ENCODE measurements at places on chromosomes 13 and 19.

DNA sequence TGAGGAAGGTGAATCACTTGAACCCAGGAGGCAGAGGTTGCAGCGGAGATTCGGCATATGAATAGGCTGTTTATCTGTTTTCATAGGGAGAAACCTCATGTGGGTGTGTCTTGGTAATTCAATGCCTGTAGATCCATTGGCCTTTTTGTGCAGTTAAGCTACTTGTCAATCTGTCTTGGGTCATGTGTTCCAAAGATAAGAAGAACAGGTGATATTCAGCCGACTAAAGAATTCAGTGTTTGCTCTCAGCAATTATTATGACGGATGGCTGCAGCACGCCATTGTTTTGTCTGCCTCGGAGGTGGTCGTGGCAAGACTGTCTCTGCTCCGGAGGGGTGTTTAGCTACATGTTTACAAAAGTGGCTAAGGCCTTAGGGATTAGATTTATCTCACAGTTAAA is 573.0 kb upstream of the PCDH9 start:
- no peak for DNase-seq

DNA sequence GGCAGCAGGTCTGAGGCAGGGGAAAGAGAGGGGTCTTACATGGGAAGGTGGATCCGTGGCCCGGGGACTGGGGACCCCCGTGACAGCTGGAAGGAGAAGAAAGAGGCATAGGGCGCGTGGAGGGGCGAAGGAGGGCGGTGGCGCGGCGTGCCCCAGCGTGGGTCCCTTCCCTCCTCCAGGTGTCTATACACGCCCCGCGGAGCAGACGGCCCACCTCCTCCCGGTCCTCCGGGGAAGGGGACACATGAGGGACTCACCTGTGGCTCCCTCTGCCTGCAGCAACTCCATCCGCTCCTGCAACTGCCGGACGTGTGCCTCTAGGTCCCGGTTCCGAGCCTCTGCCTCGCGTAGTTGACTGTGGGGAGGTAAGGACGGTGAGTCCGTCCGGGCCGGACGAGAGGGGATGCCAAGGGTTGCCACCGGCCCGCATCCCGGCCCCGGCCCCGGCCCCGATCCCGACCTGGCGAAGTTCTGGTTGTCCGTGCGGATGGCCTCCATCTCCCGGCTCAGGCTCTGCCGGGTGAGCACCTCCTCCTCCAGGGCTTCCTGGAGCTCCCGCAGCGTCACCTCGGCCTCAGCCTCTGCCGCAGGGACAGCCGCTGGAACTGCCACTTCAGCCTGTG is 2.4 kb upstream of the SIX5 start:
- DNase-seq: no peak

GRCh38 chr13:71977028-71977427 is 110.0 kb upstream of the DACH1 start:
- no peak for DNase-seq

GRCh38 chr13:36405151-36405550 is 27.1 kb upstream of the CCNA1 start:
- DNase-seq: no peak

- DNase-seq: no peak
These were observed 130.3 kb upstream of the SERP2 start for GRCh38 chr13:44243198-44243857.

GRCh38 chr13:28718196-28718542 is 601 bp downstream of the SLC46A3 start:
- DNase-seq: no peak

DNA sequence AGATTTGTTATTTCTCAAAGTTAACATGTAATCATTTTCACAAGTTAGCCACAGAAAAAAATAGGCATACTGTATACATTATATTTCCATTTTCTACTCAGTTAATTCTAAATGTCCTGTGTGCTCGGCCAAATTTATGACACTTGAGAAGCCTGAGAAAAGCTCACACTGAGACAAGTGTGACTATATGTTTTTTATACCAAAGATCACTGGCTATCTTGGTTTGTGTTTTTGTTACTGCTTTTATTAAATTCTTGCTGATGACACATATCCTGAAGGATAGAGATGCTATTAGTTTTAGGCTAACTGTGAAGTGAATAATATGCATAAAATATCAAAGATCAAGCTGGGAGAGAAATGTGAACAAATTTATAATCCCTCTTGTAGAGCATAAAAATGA is 49.3 kb upstream of the IL17D start:
- no peak for DNase-seq

DNA sequence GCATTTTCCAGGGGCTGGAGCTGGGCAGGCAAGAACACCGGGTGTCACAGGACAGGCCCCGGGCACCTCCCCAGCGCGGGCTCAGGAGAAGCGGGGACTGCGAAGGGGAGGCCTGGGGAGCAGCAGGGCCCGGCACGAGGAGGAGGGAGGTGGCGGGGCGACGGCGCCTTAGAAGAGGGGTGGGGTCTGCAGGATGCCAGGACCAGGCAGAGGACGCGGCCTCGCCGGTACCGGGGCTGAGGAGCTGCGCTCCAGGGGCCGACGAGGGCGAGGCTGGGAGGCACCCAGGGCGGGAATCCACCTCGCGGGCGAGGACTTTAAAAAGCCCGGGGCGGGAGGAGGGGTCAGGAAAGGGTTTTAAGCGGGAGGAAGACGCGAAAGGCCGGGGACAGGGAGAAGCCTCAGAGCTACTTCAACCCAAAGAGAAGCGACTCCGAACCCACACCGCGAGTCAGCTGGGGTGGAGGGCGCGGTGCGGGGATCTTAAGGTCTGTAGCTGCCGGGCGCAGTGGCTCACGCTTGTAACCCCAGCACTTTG is 665 bp downstream of the ZNF347 start:
- DNase-seq: peak; percentile 46

DNA sequence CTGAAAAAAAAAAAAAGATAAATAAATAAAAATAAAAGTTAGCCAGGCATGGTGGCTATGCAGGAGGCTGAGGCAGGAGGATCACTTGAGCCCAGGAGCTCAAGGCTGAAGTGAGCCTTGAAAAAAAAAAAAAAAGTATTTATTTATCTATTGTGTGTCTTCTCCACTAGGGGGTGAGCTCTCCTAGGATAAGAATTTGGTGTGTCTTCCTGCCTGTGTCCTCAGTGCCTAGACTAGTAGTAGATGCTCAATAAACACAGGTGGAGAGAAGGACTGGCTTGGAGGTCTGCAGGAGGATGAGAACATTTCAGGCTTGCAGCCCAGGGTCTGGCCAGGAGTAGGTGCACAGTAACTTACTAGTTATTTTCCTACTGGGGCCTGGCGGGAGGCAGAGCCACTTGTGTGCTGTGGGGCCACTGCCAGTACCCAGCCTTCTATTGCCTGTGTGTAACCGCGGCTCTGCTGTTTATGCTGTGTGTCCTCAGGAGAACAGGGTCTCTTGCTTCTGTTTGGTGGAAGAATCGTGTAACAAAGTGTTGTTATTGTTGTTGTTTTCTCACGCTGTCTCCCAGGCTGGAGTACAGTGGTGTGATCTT is 5.4 kb downstream of the LMTK3 start:
- DNase-seq: no peak

DNA sequence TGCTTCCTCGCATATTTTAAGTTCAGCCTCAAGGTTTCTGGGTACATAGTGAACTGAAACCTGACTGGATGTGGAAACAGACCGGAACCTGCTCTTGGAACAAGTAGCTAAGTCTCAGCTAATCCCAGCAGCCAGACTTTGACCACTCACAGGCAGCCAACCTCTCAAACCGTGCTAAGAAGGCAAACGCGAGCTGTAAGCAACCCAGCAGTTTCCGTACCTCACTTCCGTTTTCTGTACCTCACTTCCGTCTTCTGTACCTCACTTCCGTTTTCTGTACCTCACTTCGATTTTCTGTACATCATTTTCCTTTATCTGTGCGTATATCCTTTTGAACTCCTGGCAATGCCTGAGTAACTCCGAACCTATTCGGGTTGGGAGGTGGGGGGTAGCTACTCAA is 96.8 kb downstream of the SUCLA2 start:
- no peak for DNase-seq

DNA sequence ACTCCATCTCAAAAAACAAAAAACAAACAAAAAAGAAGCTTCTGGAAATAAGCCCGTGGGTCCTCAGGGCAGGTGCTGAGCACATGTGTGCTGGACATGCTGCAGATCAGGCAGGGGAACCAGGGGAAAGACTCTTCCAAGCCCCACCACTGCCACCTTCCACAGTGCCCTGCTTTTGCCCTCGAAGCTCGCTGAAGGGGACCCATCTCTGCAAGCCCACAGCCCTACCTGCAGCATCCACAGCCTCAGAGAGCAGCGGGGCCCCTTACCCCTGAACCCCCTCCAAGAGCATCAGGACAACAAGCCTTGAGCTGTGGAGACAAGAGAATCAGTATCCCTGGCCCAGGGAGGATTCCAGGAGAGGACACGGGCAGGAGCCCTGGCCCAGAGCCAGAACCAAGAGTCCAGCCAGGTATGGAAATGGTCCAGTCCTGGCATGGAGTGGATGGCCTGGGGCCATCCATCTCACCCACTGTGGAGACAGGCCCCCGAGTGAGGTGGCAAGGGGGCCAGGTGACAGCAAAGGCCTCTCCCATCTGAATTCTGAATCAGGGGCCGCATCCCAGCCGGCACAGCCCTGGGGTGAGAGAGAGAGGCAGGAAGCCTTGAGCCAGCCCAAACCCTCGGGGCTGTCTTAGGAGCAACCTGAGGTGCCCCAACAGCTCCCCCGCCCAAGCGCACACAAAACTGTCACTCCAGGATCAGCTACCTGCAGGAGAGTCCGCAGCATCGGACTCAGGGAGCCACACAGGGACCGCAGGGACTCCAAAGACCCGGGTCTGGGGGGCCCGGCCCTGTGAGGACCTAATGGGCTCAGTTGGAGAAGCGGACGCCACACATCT is 51.8 kb upstream of the TPM4 start:
- no peak for DNase-seq

- no peak for DNase-seq
These were observed 33.0 kb downstream of the GPR12 start for GRCh38 chr13:26727633-26728032.
